ENCODE measurements at places on chromosomes 3 and 15.
A peak's percentile ranks its signal among the peaks of the same experiment; 100 is the strongest.

DNA sequence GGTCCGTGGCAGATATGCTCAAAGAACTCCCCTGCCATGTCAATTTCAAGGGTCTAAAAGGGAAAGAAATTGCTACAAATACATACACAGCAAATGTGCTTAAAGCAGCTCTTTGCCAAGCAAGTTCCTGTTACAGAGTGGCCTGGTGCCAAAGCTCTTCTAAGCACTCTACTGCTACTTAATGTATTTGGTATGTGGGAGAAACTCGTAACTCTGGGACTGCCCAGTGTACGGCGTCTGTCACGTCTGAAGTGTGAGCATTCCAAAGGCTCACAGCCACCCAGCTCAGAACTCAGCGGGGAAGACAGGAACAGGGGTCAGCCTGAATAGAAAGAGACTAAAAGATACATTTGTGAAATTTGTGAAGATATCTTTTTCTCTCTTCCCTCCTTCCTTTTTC, 54.6 kb downstream of the RBMS3 start:
- DNase-seq, result peak; percentile 82

DNA sequence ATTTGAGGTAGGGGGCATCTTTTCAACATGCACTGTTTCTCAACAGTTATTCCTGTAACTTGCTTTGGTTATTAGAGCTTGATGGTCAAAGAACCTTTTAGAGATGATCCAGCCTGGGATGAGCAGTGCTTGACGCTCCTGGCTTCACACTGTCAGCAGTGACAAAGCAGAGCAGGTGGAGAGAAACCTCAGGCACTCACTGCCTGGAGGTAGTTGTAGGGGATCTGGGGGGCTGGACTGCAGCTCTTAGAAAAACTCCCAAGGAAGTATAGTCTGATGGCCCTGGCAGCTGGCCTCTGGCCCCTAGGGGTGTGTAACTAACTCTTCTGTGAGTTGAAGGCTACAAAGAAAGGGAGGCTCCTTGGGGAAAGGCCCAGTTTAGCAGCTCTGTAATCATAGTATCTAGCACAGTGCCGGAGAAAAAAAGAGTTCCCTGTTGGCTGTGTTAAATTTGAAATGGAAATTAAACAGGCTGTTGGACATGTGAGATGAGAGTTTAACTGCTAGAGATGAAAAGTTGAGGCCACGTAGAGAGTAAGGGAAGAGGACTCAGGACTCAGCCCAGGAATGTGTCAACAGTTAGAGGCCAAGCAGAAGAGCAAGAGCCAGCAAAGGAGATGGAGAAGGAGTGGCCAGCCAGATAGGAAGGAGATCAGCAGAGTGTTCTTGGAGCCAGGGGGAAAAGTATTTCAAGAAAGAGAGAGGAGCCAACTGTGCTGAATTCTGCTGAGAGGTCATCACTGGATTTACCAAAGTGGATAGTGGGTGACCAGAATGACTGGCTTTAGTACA, 14.2 kb downstream of the OXNAD1 start:
- no peak for DNase-seq

DNA sequence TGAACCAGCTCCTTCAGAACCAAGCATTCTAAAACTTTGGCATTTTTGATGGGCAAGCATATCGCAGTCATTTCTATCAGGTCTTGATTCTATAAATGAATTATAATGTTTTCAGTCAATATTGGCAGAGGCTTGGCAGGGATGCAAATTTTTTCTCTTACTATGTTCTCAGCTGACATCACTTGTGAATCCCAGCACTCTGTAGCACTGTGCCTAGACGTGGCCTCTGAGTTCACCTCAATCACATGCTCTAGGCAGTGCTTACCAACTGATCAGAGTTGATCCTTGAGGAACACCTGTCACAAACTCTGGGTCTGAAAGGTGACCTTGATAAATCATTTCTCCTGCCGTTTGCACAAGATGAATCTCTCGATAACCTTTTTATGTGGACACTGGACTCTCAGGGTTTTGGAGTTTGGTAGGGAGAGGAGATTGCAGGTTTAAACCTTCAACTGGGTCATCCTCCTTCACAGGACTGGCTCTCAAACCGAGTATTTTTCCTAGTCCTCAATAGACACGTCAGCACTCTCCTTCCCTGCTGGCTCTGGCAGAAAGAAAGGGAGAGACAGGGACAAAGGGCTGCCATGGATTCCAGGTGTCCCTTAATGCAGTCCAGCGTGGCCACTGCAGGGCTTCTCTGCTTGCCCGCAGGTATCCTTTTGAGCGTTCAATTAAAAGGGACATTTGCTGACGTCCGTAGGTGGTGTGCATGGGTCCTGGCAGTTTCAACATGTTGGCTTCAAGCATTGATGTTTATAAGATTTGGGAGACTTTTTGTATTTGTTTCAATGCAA, 222.3 kb upstream of the CMC1 start:
- DNase-seq, result no peak

GRCh38 chr15:73366766-73367623, 1.8 kb downstream of the HCN4 start:
- no peak for DNase-seq

DNA sequence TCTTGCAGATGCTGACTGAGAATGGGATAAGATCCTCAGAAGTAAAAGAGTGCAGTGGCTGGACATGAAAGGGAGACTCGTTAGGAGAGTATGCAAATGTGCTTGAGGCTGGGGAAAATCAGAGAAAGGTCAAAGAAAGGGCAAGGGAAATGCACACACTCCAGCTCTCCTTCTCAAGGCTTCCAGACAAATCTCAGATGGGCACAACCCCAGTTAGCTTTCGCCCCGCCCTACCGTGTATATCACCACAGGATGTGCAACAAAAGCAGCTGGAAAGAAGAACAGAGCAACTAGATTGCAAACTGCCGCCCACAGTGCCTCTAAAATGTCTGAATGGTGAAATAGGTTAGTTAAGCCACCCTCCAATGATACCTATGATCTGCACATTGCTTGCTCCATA, 63.9 kb downstream of the CERS3 start:
- no peak for DNase-seq

GRCh38 chr3:131231710-131232389, 149.7 kb upstream of the NUDT16 start:
- DNase-seq, result peak; percentile 6

DNA sequence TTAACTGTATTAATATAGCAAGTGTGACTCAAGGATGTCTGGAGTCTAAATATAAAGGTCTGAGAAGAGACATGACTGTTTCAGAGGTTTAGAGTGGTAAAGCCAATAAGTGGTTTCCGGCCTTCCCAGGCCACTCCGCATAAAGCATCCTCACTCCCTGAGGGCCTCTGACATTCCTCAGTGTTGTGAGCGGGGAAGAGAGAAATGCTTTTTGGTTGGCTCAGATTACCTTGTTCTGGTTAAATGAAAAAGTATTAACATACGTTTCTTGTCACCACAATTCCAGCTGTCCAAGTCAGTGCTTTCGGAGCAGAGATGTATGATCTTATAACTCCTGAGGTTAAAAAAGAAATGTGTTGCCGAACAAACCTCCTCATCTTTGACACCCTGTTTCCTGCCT, 103.8 kb downstream of the RBMS3 start:
- no peak for DNase-seq

- no peak for DNase-seq
Observed at GRCh38 chr3:197227780-197228574, 70.4 kb downstream of the DLG1 start.

DNA sequence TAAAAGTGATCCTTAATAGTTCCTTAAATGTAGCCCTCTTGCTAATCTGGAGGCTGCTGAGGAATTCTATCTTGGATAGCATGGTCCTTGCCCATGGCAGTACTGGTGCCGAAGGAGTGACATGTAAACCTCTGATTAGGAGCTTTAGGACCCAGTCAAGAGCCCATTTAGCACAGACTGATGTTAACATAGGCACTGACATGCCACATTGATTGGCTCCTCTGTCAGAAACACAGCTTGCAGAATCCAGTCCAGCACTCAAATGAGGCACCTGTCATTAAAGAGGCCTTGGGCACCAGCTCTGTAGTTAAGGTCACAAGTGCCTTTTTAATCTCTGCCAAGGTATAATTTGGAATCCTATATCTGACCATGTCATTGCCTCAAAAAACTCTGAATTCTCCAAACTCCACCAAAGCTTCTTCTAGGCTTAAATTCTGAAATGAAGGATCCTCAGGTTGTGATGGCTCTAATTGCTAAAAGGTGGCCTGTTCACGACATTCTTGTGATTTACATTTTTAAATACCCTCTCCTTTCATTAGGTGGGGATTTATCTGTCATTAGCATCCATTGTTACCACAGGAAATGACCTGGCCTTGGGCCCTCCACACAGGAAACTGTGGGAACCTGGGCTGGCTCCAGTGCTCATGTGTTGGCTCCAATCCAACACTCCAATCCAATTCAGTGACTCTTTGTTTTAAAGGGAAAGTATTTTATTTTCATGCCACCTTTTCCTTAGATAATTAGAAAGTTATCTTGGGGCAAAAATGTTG, 57.3 kb upstream of the RNF7 start:
- peak; percentile 94 for DNase-seq

DNA sequence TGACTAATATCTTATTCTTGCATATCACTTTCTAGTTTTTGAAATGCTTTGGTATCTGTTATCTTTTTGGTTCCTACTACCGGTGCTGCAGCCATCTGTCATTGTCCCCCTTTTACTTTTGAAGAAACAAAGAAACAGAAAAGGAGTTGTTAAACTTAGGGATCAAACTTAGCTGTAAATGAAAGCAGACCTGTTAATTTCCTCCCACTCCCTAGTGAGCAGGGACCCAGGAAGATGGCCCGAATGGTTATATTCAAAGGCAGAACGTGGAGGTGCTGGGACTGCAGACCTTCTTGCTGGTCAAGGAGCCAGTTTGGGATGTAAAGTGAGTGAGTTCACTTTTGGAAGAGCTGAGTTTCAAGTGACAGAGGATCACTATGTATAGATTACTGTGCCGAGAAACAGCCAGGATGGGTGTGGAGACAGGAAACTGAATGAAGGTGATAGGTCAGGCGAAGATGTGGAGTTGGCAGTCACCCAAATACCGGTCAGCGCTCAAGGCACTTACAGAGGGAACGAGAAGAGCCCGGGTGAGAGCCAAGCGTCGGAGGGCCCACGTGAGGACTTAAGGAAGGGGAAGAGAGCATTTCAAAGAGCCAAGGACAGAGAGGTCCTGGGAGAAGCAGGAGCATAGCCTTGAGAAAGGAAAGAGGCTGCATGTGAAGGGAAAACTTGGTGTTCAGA, 20.1 kb downstream of the KBTBD8 start:
- DNase-seq, result no peak

DNA sequence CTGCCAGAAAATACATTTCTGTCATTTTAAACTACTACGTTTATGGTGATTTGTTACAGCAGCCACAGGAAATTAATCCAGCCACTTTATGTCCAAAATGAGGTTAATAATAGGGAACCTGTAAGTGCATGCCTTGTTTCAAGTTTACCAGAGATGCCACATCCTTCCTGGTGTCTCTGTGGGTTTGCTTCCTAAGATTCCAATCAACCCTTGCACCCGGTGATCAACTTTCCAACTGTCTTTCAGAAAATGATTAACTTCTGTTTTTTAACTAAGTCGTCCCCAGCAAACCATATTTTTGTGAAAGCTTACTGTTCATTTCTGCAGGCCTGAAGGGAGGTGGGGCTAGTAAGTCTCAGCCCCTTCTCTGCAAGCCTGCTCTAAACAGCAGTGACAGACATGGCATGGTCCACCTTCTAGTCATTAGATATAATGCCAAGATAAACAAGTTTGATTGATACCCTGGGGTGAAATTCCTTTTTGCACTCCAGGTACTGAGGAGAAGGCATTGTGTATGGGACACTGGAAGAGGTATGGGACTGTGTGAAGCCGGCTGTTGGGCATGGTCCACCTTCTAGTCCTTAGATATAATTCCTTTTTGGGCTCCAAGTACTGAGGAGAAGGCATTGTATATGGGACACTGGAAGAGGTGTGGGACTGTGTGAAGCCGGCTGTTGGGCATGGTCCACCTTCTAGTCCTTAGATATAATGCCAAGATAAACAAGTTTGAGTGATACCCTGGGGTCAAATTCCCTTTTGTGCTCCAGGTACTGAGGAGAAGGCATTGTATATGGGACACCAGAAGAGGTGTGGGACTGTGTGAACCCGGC, 11.1 kb upstream of the TMC3 start:
- no peak for DNase-seq

- no peak for DNase-seq
Observed at GRCh38 chr3:153714588-153715290, 406.5 kb upstream of the ARHGEF26 start.

DNA sequence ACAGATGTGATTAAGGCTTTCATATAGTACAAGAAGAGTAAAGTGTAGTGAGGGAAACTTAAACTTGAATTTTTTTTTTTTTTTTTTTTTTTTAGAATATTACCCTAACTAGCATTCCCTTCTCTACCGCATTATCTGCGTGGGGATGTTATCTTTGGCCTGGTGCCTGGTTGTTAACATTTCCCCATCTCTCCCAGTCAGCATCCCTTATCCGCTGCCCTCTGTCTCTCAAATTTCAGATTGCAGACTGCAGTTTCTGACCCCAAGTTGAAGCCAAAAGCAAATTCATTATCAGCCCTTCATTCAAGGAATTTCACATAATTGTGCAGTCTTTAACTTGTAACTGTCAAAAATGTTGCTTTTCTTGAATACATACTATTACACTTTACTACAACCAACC, 353.0 kb downstream of the PLOD2 start:
- no peak for DNase-seq

- peak; percentile 90 for DNase-seq
Observed at GRCh38 chr15:91116113-91117067, 16.3 kb downstream of the SV2B start.

- DNase-seq, result no peak
Observed at GRCh38 chr3:13451301-13451673, 28.8 kb upstream of the HDAC11 start.

- DNase-seq, result no peak
Observed at GRCh38 chr3:18124501-18124900, 300.6 kb downstream of the SATB1 start.

DNA sequence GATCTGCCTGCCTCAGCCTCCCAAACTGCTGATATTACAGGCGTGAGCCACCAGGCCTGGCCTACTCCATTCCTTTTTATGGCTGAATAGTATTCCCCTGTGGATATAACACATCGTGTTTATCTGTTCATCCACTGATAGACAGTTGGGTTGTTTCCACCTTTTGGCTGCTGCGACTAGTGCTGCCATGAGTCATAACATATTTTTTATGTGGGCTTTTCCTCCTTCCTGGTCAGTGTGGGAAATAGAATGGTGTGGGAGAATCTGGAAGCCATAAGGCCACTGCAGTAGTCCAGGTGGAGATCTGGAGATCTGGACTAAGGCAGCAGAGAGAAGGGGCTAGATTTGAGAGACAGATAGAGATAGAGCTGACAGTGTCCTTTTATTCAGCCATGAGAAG, 16.2 kb downstream of the LCMT2 start:
- no peak for DNase-seq

GRCh38 chr3:160709477-160710182, 32.7 kb downstream of the ARL14 start:
- DNase-seq, result no peak

Data from NCI-H1092 treated with DMSO at 0.1 percent for 48 hours (cell line).